Cerebellum (tissue), 4 donors: ENCODE measurements at places on chromosomes 11 and 22. TPM values are rescaled to one million over a fixed set of nuclear protein-coding genes. Genes with fewer than 3 reads are reported as not detected.

DNA sequence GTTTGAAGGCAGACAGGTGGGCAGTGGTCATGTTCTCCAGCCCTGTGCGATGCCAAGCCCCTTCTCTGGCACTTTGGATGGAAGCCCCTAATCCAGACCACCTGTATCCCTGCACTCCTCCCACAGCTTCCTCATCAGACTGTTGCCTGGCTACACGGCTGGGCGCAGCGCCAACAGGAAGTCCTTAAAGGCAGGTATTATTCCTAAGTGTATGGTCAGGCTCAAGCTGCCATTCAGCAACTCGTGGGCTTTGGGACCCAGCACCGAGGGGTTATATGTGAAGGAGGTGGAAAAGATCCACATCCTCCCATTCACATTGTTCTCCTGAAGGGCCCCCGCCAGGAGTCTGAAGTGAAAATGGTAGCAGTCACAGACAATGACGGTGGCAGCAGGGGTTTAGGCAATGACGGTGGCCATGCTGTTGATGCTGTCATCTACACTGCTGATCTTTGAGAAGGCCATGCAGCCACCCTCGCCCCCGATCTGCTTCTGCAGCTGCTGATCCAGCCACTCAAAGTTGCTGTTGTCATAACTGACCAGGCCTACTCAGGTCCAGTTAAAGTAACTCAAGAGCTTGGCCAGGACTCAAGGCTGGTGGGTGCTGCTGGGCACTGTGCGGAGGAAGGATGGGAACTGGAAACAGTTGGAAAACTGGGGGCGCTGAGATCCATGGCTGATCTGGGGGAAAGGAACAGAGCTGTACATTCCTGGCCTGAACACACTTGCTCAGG is 27.7 kb downstream of the OR6Q1 start:
- DNase-seq: no peak

GRCh38 chr11:104462341-104462740 is 298.4 kb upstream of the PDGFD start:
- DNase-seq: no peak

DNA sequence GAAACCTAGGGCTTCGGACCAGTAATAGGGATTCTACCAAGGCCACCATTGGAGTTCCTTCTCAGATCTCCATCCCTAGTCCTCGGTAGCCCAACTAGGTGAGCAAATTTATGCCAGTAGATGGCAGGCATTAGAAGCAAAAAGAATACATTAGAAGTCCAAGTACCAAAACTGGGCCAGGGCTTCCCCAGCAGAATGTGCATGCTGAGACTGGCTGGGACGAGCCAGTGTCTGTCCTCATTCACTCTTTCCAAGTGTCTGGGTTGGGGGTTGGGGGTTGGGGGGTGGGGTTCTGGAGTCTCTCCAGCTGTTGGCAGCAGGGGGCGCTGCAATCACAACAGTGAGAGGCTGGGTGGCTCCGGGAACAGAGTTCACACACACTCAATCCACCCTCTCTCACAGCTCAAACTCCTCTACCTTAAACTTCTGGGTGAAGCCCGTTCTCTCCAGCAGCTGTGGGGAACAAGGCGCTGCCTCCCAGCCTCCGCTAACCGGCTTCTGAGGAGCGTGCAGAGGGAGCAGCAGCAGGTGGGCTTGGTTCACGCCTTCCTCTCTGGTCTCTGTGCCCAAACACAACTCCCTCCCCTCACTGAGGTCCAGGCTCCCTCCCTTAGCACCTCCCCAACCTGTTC is 57.5 kb downstream of the BTG4 start:
- DNase-seq: peak; percentile 24

Gene NXPE4
- total RNA-seq: not detected

DNA sequence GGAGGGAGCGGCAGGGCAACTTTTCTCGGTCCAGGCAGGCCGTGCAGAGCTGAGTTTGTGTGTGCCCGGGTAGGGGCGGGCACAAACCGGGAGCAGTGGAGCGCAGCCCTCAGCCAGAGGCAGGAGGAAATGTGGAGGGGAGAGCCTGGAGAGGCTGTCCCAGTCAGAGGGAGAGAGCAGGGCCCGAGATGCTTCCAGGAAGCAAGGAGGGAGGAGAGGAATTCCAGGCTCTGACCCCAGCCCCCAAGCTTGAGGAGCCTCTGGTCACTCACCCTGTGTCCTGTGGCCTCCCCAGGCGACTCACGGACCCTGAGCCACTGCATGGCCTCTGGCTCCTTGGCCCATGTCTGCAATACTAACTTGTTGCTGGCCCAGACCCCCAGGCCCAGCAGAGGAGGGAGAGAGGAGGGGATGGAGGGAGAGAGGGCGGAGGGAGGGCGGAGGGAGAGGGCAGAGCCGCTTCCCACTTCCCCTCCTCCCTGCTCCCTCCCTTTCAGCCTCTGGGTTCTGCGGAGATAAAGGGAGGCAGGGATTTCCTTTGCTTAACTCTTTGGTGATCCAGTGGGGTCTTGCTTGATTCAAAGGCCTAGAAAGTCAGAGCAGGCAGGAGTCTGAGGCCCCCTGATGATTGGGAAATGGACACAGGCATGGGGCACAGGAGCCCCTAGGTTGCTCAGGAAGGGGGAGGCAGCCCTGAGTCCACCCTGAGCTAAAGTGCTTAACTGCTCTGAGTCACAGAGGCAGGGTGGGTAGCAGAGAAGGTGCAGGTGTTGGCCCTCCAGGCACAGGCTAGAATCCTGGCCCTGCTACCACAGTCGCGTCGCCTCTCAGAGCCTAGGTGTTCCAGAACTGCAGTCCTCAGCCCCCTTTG is at the start of gene C1QTNF6:
C1QTNF6 (minus strand) TSS at position 357 of the 871 bp plus-strand sequence; CDS start at position 323, 34 bp downstream.
- no peak for DNase-seq

Gene MYRF
- 1.7 TPM for total RNA-seq

Gene TIGD3
- total RNA-seq: 2.5 TPM

DNA sequence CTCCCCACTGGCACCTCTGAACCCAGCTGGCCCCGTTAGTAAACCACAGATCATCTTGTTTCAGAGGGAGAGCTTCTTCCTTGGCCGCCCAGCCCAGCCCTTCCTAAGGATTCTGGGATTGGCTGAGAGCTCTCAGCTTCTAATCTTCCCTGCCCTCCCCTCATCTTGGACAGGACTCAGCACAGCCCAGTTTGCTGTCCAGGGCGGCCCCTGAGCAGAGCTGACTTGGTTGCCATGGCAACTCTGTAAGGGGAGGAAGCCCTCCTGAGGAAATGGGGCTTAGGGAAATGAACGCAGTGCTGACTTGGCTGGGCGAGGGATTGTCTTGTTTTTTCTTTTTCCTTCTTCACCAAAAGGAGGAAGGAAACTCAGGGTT is 4.6 kb downstream of the APOL4 start:
- DNase-seq: peak; percentile 35

DNA sequence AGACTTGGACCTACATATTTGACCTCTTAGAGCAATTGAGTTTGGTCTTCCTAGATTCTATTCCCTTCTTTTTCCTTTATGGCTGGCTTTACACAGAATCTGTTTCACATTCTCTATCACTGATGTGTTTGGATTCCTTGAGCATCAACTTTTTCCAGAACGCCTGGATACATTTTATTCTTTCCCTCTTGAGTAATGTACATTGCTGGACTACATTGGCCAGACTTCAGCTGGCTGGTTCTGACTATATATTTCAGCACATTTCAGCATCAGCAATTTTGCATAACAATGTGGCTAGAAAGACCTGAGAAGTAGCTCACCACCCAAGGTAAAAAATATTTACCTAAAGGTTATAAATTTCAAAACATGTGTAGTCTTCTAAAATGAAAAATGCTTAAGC is 2198.2 kb upstream of the RAG2 start:
- DNase-seq: no peak

GRCh38 chr22:19976671-19977070 is 35.1 kb upstream of the TXNRD2 start:
- no peak for DNase-seq

DNA sequence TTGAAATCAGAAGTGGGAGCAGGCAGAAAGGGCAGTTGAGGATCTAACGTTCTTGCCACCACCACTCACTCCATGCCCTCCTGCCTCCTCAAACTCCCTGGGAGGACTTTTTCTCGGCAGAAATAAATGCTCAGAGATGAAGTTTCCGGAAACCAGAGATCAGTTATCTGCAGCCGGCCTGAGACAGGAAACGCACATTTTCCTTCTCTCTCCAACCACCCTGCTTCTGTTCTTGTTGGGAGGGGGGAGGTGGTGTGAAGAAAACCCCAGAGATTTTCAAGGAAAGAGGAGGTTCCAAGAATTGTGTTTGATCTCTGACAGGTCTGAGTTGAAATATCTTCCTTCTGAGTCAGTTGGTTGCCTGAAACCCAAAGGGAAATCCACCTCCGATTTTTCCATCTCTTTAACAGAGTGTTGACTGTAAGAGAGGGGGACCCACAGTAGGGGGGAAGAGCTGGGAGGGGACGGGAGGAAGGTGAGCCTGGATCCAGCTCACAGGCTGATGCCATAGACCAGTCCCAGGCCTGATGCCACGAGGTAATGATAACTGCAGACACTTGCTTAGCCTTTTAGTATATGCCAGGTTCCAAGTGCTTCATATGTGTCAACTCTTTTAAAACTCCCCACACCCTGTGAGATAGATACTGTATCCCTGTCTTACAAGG is 100.8 kb downstream of the TRAF6 start:
- DNase-seq: no peak

- no peak for DNase-seq
Measured at GRCh38 chr11:62472063-62472884, 53.4 kb downstream of the SCGB1A1 start.
